ENCODE measurements at places on chromosomes 13 and 19. TPM values are rescaled to one million over a fixed set of nuclear protein-coding genes. Genes with fewer than 3 reads are reported as not detected.

DNA sequence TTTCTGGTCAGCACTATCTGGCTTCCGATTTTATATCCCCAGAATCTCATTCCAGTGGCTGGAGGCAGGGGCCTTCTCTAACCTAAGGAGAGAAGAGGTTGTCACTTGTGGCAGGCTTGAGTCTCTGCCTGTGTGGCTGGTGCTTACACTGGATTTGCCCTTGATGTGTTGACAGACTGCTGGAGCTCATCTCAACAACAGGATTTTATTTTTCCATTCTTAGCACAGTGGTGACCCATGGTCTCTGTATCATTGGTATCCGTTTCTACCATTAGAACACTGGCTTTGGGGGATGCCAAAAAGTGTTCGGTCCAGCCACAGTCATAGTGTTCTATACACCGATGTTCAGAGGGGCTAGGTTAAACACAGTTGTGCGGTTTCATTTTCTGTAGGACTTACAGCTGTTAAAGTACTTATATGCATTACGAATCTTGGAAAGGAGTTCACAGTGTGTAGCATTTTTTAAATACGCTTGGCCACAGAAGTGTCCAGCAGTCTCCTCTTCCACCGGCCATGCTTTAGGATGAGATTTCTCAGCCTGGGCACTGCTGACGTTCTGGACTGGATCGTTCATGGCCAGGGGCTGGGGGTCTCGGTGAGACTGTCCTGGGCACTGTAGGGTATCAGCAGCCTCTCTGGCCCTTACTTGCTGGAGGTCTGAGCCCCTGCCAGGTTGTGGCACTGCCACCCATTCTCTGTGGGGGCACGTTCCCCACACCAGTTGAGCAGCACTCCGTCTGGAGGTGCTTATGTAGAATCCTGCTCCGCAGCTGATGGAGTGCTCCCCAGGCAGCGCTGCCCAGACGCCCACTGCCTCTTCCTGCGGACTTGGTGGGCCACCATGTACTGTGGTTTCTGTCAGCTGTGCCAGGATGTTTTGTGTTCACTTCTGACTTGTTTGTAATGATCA lies 41.4 kb upstream of the TEX29 start:
- DNase-seq: no peak

DNA sequence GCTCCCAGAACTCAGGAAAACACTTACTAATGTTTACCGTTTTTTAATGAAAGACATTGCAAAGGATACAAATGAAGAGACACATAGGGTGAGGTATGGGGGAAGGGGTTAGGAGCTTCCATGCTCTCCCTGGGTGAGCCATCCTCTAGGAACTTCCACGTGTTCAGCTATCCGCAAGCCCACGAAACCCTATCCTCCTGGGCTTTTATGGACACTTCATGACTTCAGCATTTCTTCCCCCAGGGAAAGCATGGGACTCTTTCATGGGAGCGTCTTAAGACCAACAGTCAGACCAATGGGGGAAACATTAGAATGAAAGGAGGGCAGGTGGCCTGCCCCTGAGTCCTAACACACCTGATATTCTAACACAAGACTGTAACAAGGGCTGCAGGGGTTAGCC lies 6.6 kb upstream of the ESD start:
- DNase-seq: no peak

- peak; percentile 68 for DNase-seq
These were observed 29.7 kb downstream of the GPX4 start for GRCh38 chr19:1133471-1133929.

GRCh38 chr13:20394506-20394905 lies 131.2 kb downstream of the CRYL1 start:
- DNase-seq: no peak

GRCh38 chr13:40187841-40188591 lies 478.4 kb downstream of the FOXO1 start:
- no peak for DNase-seq

- no peak for DNase-seq
These were observed 120.6 kb downstream of the ESD start for GRCh38 chr13:46676378-46676725.

DNA sequence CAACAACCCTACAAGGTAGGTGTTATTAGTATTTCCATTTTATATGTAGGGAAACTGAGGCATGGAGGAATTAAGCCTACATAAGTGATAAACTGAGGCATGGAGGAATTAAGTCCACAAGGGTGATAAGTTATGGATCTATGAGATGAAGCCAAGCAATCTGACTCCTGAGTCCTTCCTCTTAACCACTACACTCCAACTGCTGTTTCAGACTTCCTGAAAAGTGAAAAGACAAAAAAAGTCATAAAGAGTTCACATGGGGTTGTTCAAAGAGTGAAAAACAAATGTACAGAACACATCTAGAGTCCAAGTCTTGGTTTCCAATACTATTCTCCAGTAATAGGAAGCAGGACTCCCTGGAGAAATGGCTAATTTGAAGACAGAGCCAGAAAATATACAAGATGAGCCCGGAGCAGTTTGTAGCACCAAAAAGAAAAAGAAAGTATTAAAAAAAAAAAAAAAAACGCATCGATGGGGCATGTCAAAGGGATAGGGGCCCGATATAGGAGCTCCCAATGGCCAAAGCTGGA lies 12.1 kb downstream of the CRYL1 start:
- DNase-seq: no peak

DNA sequence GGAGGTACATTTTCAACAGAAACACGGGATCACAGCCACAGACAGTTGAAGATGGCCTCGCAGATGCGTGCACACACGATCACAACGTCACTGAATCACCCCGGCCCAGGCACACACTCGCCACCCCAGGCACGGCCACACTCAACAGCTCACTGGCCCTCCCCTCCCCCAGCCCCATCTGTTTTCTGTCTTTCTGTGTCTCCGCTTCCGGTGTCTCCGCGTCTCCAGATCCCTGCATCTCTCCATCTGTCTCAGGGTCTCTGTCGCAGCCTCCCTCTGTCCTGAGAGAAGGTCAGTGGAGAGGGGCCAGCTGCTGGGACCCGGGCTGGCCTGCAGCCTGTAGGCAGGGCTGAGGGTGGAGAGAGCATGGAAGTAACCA lies 3.8 kb upstream of the ATP1A3 start:
- no peak for DNase-seq

DNA sequence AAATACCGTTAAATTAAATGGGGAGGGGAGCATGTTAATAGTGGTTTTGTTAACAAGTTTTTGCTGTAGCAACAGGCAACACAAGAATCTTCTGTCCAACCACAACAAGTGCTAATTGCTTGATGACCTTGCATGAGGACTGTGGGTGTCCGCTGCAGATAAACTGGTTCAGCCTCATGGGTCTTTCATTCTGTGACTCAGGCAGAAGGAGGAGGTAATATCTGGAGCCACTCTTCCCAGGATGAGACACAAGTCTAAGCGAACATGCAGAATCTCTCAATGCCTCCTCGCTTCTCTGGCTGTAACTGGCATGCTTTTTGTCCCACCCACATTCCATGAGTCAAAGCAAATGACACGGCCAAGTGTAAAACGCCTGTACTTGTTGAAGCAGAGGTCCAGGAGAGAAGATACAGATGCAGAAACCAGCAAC lies 56.6 kb upstream of the MYO16 start:
- no peak for DNase-seq

DNA sequence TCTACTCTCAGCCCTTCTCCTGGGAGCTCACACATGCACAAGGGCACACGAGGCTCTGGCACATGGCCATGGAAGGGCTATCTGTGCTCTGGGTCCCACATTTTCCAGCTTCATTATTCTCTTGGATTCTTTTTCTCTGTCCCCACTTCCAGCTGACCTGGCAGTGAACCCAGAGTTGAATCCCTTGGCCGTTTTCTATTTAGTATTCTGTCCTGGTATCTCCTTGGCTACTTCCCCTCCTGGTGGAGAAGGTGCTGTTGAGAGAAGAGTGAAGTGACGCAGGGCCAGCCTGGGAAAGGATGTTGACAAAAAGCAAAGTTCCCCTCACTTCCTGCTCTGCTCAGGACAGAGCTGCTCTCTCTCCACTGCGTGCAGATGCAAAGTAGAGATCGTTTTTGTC lies 303.1 kb downstream of the IRS2 start:
- no peak for DNase-seq

DNA sequence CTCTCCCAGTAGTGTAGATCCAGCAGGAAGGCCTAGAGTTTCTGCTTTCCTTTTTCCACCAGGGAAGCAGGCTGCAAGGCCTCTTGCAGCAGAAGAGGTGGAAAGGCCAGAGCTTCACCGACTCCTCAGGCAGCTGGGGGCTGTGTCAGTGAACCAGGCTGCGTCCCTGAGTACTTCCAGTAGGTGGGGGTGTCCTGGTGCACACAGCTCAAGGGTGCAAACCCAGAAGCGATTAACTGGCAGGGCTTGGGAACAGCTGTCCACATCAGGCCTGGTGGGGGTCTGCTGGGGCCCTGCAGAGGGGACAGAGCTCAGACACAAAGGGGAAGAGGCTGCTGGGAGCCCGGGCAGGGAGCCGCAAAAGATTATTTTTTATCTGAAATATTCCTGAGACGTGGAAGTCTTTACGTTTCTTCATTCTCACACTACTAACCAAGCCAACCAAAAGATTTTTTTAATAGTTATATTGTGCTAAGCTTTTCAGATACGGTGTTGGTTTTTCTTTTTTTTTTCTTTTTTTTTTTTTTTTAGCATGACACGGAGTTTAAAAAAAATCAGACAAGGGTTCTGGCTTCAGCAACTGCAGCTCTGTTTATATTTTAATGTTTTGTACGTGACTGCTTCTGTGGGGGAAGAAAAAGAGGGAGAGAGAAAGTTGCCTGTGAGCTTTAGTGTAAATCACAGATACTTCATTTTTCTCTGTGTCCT lies 11.0 kb downstream of the TSHZ3 start:
- DNase-seq: no peak

DNA sequence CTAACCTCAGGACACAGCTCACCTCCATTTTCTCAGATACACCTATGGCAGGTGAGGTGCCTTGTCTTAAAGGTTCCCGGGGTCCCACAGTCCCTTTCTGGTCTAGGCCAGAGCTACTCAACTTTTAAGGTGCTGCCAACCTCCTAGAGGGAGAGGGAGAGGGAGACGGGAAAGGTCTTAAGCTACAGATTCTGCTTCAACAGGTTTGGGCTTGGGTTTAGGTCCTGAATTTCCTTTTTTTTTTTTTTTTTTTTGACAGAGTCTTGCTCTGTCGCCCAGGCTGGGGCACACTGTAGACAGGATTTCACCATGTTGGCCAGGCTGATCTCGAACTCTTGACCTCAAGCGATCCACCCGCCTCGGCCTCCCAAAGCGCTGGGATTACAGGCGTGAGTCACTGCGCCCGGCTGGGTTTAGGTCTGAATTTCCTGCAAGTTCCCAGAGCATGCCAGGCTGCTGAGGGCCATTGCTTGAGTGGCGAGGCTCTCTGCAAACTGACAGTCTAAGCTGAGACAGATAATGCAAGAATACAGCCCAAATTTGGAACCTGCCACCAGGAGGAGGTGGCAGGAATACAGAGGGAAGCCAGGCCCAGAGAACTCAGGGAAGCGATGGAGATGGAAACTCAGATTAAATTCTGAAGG lies 7.8 kb upstream of the SYCN start:
- DNase-seq: no peak

DNA sequence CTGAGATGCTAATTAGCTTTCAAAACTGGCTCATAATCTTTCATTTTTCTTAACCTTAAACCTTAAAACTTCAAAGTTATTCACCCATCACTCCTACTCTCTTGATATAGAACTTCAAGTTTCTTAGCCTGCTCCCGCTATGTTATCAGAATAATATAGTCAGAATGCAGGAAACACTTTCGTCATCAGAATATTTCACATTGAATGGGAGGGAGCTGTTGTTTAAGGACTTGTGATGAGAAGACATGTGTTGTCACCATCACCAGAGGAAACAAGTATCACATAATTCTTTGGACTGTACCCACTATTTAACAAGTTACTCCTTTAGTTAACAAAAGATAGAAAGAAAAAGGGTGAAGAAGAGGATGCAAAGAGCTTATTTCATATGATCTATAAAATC lies 65.0 kb upstream of the FNDC3A start:
- DNase-seq: no peak

The BICRA gene
- 19.4 TPM for total RNA-seq

The ONECUT3 gene
- not detected for total RNA-seq

The SPACA4 gene
- not detected for total RNA-seq

The TMEM91 gene
- 12.2 TPM for total RNA-seq

The CEACAM18 gene
- not detected for total RNA-seq

The OR7C1 gene
- not detected for total RNA-seq

The PROZ gene
- total RNA-seq: not detected
